ENCODE measurements at places on chromosomes 2 and 18.

GRCh38 chr2:233244818-233245217, 6.7 kb upstream of the ATG16L1 start:
- DNase-seq = no peak

GRCh38 chr2:150612957-150613710, 125.7 kb upstream of the RND3 start:
- no peak for DNase-seq

GRCh38 chr2:213934560-213934959, 476.3 kb upstream of the VWC2L start:
- DNase-seq = no peak

- DNase-seq = no peak
Measured at GRCh38 chr2:75162259-75162658, 37.1 kb downstream of the TACR1 start.
